ENCODE measurements at places on chromosomes 5 and 9. TPM values are rescaled to one million over a fixed set of nuclear protein-coding genes. Genes with fewer than 3 reads are reported as not detected.

HARS1 gene
- 133 TPM for total RNA-seq

SPATA31D3 gene
- total RNA-seq = not detected

DNA sequence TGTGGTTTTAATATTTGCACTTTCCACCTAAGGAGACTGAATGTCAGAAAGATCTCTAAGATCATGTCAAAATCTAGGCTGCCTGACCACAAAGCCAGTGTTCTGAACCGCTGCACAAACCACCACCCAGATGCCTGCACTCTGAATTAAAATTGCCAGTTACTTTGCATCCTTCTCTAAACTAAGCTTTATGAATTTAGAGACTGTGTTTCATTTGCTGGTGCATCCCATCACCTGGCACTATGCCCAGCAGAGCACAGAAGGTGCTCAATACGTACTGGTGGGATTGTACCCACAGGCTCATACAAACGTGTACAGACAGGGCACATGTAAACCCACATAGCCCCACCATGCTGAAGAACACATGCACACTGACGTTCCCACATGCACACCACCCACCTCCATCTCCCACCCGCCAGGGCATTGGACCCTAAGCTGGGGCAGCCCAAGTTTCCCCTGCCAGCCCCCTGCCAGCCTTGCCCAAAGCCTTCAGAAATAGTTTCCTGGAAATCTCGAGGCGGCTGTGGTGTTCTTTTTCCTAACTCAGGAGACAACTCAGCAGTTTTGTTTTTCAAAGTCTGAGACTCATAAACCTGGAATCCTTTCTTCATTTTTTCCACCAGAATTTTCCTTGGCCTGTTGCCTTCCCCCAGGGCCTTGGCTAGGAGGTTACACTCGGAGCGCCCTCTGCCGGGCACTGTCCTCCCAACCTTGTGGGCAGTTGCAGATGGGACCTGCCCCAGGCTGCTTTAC lies 9.6 kb upstream of the TRAF1 start:
- peak; percentile 92 for DNase-seq

DNA sequence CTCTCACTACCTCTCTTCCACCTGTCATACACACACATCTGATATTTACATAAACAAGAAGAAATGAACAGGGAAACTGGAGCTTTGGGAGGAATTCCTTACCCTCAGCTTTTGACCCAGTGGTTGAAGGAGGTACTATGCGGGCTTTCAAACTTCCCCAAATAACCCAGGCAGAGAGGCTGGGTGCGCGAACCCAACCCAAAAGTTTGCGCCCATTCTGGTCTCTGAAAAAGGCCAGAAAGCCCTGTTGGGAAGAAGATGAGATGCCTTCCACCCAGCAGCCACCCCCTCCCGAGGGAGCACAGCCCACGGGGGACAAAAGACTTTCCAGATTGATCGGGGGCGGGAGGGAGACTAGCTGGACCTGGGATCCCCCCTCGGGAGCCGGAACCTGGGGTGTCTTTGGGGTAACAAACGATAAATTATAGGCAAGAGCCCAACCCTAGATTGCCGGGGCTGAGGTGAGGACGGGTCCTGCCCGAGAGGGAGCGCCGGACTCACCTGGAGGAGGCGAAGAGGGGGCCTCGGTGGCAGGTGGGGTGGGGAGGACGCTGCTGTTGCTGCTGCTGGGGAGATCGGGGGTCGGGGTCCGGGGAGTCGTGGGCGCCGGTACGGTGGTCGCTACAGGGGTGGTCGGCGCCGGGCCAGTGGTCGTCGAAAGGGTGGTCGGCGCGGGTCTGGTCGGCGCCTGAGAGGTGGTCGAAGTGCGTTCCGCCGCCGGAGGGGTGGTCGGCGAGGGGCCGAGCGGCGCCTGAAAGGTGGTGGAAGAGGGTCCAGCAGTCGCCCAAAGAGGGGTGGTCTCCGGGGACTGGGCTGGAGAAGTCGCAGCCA lies 798 bp downstream of the MEGF9 start:
- no peak for DNase-seq

SPINK9 gene
- total RNA-seq = not detected

GRCh38 chr5:116842514-116842961 lies 267.9 kb upstream of the SEMA6A start:
- no peak for DNase-seq

PIP5K1B gene
- 0.48 TPM for total RNA-seq

DNA sequence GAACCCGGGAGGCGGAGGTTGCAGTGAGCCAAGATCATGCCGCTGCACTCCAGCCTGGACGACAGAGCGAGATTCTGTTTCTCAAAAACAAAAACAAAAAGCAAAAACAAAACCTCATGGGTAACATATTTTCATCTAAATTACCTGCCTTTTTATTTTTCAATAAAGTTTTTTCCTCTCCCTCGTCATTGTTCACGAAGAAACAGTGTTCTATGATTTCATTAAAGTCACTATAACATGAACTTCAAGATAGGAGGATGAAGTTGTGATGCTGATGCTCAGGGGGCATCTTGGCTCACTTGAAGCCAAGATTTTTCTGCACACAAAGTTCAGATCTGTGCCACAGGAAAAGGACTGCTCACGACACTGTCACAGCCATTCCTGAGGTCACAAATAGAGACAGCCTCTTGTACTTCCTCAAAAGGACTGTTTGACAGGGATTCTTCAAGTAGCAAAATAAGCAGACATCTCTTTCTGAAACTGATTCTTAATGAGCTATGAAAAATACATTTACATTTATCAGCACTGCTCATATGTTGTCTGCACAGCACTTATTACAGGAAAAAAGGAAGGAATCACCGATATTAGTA lies 16.1 kb downstream of the NIPSNAP3B start:
- DNase-seq = no peak

GABRA6 gene
- total RNA-seq = not detected

GRCh38 chr5:127834554-127834953 lies 131.4 kb downstream of the CCDC192 start:
- no peak for DNase-seq

DNA sequence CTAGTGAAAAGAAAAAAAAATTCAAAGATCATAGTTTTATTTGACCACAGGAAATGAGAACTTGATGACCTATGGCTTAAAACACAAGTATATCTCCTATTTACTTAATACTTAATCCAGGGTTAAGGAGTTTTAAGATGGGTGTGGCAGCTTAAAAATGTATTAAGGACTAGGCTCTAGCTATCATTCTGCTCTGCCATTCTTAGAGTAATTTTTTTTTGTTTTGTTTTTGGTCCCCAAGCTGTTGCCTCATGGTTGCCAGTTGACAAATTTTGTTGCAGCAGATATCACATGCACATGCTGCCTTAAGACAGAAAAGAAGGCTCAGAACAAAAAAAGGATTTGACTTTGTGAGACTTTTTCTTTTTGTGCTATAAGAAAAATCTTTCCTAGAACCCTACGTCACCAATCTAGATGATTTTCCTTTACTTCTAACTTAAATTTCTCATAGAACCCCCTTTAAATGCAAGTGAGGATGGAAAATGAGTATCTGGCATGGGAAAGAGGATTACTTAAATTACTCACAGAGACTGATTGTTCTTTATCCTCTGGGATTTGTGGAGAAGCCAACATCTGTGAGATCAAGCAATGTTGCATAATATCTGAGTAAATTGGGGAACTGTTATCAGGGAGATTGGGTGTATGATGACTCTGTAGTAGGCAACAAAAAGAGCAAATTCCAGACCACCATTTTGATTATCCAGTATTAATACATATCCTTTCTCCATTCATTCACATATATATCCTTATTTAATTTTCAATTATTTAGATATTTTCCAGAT lies 364.7 kb upstream of the CD180 start:
- no peak for DNase-seq

- no peak for DNase-seq
These were observed 24.3 kb downstream of the CD14 start for GRCh38 chr5:140608722-140609121.

STPG3 gene
- total RNA-seq = not detected

DNA sequence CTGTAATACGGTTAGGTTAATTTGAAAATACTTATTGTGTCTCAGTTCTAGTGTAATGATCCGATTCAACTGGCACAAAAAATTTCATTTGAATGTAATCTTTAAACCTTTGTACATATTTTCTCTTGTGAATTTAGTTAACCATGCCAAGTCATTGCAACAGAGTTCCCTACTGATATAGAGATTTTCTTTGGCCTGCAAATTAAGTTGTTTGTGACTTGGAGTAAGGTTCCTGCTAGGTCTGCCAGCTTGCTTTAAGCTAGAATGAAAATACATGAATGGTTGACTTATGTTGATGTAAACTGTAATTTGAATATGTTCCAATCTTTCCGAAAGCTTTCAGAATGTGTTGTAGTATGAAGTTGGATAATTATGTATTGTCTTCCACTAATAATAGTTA lies 1004.1 kb upstream of the EDIL3 start:
- DNase-seq = no peak

DNA sequence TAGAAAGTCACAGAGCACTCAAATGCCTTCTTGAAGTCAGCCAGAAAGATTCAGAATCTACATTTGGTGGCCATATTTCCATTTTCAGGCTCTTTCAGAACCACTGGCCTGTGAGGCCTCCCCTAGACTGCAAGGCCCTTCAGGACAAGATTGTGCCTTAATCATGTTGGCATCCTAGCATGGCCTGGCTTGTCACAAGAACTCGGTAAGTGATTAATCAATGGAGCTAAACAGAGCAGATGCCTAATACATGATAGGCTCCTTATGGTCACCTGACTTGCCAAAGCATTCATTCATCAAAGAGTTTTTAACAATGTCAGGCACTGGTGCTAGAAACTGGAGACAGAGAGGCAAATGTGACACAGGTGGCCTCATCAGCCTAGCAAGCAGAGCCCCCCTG lies 70.3 kb downstream of the PGM5 start:
- no peak for DNase-seq

GRCh38 chr9:125887172-125887571 lies 140.0 kb downstream of the PBX3 start:
- DNase-seq = no peak

DNA sequence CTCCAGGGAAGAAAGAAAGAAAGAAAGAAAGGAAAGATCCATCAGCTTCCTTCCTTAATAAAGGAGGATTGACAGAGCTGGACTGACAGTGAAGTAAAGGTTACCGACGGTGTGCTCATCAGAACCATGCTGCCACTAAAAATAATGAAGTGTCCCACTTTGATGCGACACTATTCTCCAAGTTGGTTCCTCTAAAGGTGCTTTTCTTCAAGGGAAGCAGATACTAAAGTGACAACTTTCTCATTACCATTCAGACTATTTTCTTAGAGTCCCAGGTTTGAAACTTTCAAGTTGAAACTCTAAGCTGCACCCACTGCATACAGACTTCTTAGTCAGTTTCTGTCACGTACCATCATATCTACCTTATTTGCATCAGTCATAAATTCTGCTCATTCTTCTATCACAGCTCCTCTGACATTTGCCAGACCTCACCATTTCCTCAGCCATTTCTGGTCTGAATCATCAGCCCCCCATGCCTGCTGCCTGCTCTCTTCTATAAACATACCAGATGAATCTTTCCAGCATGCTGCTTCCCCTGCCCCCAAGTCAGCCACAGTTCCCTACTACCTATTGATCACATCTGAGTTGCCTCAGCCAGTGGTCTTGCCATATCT lies 177.6 kb downstream of the DEPDC1B start:
- no peak for DNase-seq

DNA sequence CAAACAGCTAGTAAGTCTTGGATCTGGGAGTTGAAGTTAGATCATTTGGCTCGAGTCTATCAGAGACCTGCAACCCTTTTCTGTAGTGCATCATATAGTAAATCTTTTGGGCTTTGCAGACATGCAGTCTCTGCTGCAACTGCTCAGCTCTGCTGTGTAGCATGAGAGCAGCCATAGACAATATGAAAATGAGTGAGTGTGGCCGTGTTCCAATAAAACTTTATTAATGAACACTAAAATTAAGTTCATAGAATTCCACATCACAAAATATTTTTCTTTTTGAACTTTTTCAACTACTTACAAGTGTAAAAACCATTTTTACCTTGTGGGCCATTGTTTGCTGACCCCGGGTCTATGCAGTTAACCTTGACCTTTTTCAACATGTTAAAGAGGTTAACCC lies 35.2 kb downstream of the ROPN1L start:
- DNase-seq = no peak

GRCh38 chr5:4197151-4197550 lies 601.5 kb downstream of the IRX1 start:
- no peak for DNase-seq

- no peak for DNase-seq
These were observed 365.9 kb downstream of the NFIB start for GRCh38 chr9:13948037-13948436.

SV2C gene
- total RNA-seq = not detected

GNE gene
- total RNA-seq = 15.2 TPM

SOX30 gene
- 0.08 TPM for total RNA-seq

DNA sequence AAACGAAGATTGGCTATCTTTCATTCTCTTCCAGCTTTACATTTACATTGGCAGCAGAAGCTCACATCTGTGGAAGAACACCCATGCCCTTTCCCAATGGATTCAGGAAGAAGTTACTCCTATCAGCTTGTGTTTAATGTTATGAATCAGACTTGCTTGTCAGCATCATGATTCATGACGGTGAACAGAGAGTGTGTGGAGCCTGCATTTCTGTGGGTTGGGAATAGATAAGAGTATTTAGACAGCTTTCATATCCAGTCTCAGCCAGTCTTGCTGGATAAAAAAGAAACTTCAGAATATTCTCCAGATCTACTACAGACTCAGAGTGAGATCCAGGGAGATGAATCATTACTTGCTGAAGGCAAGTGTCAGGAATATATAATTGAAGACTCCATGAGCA lies 812.9 kb upstream of the ZNF608 start:
- no peak for DNase-seq

- DNase-seq = no peak
These were observed 26.6 kb downstream of the WNT8A start for GRCh38 chr5:138110266-138110963.

CRHBP gene
- not detected for total RNA-seq

ARSB gene
- 11.0 TPM for total RNA-seq

- DNase-seq = peak; percentile 98
These were observed at the start of gene IPO11 for GRCh38 chr5:62412549-62413329. IPO11 (plus strand) TSS chr5:62412763; CDS start chr5:62437280, 24,517 bp downstream.

GRCh38 chr5:23242891-23243290 lies 264.5 kb upstream of the PRDM9 start:
- DNase-seq = no peak

TXNDC15 gene
- 40.1 TPM for total RNA-seq

MCC gene
- 2.5 TPM for total RNA-seq

- DNase-seq = no peak
These were observed 71.3 kb downstream of the PPARGC1B start for GRCh38 chr5:149801307-149801990.

- DNase-seq = no peak
These were observed 1746.4 kb downstream of the EFNA5 start for GRCh38 chr5:105924366-105924765.

DNA sequence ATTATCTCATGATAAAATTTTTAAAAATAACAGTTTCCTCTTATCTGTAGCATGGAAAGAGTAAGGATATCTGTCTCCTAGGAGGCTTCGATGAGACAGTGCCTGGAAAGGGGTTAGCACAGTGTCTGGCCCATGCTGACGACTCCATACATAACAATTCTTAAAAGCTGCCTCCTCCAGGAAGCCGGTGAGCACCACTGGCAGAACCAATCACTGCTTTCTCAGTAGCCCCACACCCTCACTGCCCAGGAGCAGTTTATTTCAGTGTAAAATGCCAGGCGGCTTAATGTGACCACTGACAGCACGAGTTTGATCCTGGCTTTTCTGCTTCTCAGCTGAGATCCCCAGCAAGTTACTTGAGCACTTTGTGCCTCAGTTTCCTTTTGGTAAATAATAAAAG lies 1.2 kb upstream of the NIPAL4 start:
- DNase-seq = no peak

- no peak for DNase-seq
These were observed 9.0 kb downstream of the ABHD17B start for GRCh38 chr9:71901695-71902597.

SIT1 gene
- 21.8 TPM for total RNA-seq

GRCh38 chr5:7805379-7805778 lies 45.6 kb downstream of the CFAP90 start:
- DNase-seq = no peak

All from activated T-cell treated with anti-CD3 and anti-CD28 coated beads, Interleukin-2, amount 50 U/mL, for 4 hours (primary cell).